Hematopoietic multipotent progenitor cell treated with erythropoietin and hydrocortisone succinate and interleukin-3 and kit ligand, for 8 days (in vitro differentiated cells): ENCODE measurements at places on chromosomes 5 and 9.
A peak's percentile ranks its signal among the peaks of the same experiment; 100 is the strongest.

- DNase-seq, result no peak
These were observed 53.1 kb downstream of the MRPL36 start for GRCh38 chr5:1746371-1747078.

DNA sequence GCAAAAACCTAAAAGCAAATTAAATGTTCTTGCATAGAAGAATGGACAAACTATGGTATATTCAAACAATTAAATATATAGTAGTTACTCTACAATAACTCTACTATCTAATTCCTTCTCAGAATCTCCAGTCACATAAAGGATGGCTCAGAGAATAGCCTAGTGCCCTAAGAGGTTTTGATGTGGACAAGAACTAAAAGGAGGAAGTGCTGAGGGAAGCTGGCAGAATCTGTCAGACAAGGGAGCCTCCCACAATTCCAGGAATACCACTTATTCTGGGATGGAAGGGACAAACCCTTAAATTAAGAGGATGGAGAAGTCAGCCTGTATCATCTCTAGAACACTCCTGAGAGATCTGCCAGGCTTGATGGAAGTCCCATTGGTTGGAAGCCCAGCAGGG, 30.4 kb downstream of the TNFSF8 start:
- no peak for DNase-seq

GRCh38 chr5:167485061-167485774, 806.2 kb upstream of the WWC1 start:
- no peak for DNase-seq

GRCh38 chr9:118529624-118530214, 825.5 kb downstream of the TLR4 start:
- no peak for DNase-seq

DNA sequence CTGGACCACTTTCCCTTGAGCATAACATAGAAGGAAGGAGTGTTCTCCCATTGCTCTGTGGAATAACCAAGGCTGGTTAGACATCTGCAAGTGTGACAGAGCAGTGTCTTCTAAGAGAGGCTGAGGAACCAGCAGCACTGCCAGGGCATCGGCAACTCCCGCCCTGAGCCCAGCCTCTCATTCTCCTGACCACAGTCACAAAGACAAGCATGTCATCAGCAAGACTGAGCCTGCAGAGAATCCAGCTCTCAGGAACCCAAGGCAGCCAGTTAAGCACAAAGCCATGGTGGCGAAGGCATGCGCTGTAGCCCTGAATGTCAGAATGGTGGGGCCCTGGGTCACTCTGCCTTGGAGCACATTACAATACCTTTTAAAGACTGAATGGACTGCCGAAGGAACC, 253.9 kb downstream of the AGTPBP1 start:
- DNase-seq, result no peak

- no peak for DNase-seq
These were observed 5.8 kb downstream of the OCLN start for GRCh38 chr5:69498384-69498783.

- DNase-seq, result peak; percentile 99
These were observed 2.8 kb downstream of the GBGT1 start for GRCh38 chr9:133160742-133161546.

- DNase-seq, result no peak
These were observed 122.7 kb upstream of the TNC start for GRCh38 chr9:115240676-115241075.

- peak; percentile 71 for DNase-seq
These were observed 106.2 kb downstream of the KLHL3 start for GRCh38 chr5:137629646-137630045.

DNA sequence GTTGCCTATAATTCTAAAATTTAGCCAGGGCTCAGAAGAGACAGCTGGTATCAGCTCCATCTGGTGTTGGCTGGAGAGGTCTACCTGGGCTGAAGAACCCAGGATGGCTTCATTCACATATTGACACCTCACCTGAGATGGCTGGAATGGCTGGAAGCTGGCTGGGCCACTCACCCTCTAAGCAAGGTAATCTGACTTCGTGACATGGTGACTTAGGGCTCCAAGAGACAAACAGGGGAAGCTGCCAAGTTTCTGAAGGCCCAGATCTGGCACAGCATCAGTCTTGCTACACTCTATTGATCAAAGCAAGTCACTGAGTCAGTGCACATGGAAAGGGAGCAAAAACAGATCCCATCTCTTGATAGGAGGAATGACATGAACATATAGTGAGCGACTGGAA, 102.3 kb downstream of the EPB41L4A start:
- DNase-seq, result no peak

DNA sequence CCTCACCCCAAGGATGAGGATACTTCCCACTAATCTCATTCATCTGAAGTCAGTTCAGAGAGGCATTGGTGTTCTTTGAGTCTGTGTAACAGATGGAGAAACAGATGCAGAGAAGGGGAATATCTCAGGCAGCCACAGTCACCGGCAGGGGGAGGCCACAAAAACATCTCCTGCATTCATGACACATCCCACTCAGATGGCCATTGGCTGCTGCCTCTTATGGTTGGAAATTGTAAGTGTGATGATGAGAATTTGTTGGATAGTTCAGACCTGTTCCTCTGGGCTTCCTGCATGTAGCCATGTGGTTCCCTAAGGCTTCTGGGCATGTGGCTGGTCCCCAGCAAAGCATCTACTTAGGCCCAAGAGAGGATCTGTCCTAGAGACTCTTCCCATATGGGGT, 45.9 kb upstream of the GABRP start:
- no peak for DNase-seq

DNA sequence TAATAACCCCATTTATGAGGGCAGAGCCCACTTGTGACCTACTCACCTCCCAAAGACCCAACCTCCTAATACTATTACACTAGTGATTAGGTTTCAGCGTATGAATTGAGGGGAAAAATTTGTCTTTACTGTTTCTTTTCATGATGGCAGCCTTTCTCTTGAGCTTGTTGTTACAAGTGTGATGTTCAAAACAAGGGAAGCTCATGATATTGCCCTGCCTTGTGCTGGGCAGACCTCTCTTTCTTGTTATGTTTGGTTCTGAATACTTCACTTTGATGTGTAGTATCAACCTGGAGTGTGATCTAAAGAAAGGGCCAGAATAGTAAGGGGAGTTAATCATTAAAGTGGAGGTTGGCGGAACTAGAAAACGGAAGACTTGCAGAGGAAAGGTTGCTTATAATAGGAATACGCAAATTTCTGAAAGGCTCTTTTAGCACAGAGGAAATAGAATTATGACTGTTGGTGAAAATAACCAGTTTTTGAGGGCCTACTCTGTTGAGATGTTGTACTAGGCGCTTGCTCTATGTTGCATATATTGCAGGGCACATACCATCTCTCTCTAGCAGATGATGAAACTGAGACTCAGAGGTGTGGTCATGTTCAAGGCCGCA, 68.2 kb downstream of the MELK start:
- no peak for DNase-seq

- no peak for DNase-seq
These were observed 6.8 kb downstream of the FAM219A start for GRCh38 chr9:34451545-34451944.

DNA sequence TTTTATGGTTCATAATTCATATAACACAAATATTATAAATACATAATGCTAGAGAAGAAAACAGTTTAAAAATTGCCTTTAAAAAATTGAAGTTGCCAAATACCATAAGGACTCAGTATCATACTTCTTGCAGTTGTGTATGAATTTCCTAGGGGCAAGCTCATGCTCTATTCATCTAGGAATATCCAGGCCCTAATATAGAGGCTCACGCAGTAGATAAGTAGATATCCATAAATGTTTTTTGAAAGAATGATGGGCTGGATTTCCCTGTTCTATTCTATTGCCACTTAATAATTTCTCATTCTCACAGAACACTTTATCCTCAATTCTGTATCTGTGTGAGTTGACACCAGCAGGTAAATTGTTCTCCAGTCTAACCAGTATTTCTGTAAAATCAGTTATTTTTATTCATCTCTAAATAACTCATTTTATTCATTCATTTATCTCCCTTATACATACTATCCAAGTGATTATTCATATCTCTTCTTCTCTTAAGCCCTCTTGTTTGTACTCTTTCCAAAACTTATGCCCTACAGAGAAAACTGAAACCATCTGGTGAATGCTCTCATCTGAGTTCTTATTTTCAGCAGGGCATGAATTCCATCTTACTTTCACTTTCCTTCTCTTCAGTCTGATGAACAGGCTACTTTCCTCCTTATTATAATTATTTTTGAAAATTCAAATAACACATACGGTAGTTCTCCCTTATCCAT, 97.1 kb downstream of the SLC44A1 start:
- DNase-seq, result peak; percentile 19

DNA sequence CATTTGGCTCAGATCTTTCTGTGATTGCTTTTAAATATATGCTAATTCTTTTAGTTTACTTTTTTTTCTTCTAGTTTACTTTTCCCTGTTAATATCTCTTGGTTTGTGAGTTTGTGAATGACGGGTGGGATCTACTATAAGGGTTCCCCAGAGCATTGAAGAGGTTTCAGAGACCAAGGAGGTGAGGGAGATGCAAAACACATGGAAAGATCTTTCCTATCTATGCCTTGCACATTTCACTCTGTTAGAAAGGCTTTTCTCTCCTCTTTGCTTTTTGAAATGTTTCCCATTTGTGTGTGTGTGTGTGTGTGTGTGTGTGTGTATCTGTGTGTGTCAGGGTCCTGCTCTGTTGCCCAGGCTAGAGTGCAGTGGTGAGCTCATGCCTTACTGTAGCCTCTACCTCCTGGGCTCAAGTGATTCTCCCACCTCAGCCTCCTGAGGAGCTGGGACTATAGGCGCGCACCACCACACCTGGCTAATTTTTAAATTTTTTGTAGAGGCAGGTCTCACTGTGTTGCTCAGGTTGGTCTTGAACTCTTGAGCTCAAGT, 50.7 kb downstream of the CNTLN start:
- peak; percentile 22 for DNase-seq

- DNase-seq, result no peak
These were observed 56.9 kb upstream of the VCAN start for GRCh38 chr5:83414601-83415000.

DNA sequence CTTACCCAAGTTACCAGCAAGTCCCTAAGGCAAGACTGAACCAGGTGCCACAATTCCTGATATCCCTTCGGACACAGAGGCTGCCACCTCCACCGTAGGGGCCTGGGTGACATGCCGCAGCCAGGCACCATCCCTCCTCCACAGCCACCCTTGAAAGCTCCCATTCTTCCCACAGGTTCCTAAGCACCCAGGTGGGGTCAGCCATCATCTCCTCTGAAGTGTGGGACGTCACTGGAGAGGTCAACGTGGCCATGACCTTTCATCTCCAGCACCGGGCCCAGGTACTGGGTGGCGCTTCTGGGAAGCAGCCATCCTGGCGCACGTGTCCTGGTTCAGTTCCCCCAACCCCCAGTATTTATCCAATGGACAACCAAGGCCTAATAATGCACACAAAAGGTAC, 8.2 kb downstream of the ADGRD2 start:
- DNase-seq, result no peak

GRCh38 chr5:132714456-132715307, 22.7 kb downstream of the KIF3A start:
- DNase-seq, result peak; percentile 54

DNA sequence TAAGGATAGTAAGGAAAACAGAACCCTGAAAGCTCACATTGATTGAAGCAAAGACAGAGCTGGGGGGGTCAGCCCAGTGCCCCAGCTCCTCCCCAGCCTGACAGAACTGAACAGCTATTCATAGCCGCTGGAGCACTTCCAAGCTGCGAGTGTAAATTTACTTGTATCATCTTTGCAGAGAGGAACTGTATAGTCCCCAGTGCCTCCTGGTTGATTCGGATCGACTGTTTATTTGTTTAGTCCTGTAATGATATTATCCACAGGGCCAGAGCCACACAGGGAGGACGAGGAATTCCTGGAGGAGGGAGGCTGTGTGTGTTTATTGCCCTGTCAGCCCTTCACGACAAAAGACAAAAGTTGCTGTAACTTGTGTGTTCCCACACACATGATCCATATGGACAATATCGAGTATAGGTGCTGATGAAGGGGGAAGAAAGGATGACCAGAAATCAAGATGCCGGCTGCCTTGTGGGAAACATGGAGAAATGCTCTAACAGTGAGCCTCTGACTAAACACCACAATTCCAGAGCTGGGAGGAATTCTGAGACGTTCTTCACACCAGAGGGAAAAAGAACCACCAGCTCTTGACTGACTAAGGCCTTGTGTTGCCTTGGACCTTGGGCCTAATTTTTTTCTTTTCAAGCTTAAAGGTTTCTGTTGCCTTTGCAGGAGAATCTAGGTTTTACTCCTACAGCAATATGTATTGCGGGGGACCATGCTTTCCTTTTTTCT, 31.1 kb downstream of the FOXD1 start:
- no peak for DNase-seq

GRCh38 chr9:89442981-89443814, 54.7 kb downstream of the SEMA4D start:
- no peak for DNase-seq

DNA sequence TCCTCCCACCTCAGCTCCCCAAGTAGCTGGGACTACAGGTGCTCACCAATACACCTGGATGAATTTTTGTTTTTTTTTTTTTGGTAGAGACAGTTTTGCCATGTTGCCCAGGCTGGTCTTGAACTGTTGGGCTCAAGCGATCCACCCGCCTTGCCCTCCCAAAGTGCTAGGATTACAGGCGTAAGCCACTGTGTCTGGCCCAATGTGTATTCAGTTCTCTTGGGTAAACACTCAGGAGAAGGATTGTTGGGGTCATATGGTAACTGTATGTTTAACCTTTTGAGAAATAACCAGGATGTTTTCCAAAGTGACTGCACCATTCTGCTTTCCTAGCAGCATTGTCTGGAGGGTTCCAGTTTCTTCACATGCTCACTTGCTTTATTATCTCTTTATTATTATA, 67.4 kb downstream of the TNPO1 start:
- DNase-seq, result no peak

DNA sequence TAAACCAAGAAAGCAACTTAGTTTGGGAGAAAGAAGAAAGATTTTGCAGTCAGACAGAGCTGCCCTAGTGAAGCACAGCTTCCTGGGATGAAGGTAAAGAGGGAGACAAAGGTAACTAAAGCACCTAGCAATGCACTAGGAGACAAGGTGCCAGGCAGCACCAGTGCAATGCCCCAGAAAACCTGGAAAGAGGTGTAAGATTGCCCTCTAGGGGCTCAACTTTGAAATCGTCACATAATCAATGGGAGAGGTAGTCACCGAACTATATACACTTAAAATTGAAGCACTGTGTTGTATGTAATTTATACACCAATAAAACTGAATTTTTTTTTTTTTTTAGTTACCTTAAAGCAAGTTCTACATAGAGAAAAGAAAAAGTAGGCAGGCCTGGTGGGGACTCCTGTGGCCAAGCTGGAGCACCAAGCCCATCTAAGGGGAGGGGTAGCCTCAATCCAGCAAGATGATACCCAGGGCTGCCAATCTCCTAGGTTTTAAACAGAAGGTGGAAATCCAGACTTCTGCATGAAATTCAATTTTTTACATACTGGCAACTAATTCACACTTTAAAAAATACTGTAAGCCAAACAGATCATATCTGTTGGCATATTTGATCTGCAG, 48.2 kb downstream of the CDK5RAP2 start:
- DNase-seq, result peak; percentile 62

GRCh38 chr9:119370816-119371215, 1.6 kb upstream of the BRINP1 start:
- DNase-seq, result peak; percentile 4

DNA sequence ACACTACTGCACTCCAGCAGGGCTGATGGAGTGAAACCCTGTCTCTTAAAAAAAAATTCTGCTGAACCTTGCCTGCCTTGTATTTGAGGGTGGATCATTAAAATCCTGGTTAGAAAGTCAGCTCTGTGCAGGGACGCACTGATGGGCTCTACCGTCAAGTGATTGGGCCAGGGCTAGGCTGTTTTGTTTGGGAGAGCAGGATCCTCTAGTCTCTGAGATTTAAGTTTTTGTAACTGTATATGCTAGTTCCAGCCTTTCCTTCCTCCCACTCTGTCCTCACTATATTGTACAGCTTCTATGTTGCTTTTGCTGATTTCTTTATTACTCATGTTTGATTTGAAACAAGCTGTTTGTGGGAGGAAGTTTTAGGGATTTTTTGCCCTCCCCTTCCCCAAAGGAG, 11.5 kb downstream of the DDX4 start:
- DNase-seq, result no peak
